ENCODE measurements at places on chromosomes 11 and 22.

DNA sequence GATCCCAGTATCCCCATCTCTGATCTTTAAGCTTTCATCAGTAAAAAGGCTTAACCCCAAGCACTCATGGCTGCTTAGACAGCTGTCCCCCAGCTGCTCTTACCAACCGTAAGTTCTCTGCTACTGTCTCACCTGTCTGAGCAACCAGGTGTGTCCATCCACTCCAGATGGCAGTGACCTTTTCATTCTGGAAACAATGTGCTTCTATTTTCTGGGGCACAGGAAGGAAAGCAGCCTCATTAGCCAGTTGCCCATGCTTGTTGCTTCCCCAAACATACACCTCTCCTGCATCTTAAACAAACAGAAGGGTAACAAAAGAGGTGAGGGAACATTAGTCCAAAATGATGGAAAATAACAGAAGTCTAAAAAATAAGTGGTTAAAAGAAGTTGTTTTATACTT is 24.4 kb downstream of the SERGEF start:
- no peak for DNase-seq

DNA sequence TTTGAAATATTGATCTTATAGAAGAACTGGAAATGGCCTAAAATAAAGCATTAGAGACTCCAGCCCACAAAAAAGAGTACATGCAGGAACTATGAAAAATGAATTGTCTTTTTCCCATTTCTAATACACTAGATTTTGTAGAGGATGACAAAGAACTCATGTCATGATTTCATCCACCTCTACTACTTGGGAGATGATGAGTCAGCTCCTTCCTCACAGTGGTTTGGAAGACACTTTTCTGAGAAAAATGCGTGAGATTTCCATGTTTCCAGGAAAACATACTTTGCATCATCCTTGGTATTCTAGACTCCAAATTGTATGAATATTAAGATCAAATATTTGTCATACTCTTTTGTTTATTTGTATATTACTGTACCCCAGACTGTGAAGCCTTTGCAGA is 500.5 kb downstream of the FAM181B start:
- DNase-seq = no peak

DNA sequence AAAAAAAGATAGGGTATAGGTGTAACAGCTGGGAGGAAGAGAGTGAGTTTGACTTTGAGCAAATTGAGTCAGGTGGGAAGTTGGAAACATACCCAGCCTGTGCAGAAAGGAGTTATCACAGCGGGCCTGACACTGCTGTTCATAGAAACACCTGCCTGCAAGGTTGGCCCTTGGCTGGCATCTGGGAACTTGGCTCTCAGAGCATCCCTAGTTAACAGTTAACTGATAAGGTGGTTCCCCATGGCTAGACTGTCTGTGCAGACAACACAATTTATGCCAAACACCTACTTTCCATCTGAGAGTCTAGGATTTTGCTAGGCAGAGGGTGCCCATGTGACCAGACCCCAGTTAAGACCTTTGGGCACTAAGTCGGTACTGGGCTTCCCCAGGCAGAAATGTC is 31.4 kb downstream of the ADAMTS8 start:
- no peak for DNase-seq

GRCh38 chr11:61778920-61779650 is 13.3 kb downstream of the TMEM258 start:
- DNase-seq = no peak

- DNase-seq = no peak
These were observed 13.3 kb upstream of the NRIP3 start for GRCh38 chr11:9016916-9017642.

DNA sequence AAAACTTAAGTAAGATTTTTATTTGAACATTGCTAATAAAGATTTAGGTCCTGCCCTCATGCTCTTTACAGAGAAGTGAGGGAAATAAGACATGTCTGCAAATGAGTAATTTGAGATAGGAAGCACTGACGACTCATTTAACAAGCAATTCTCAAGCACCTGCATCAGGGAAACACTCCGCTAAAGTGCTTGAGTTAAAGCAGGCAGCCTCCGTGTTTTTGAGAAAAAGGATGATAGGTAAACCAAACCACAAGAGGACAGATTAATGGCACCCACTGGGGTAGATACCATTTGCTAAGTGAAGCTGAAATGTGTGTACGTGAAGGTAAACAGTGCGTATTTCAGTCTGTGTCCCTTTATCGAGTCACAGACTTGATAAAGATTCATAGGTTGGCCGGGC is 184.6 kb upstream of the CARD18 start:
- DNase-seq = no peak

Measured in stimulated activated CD8-positive, alpha-beta memory T cell treated with anti-CD3 and anti-CD28 coated beads, Interleukin-15, amount 100 ng/mL, for 24 hours (primary cell).